ENCODE measurements at places on chromosomes 7 and 10.

- DNase-seq, result no peak
Observed at GRCh38 chr7:98265841-98266271, 13.8 kb upstream of the TECPR1 start.

- DNase-seq, result no peak
Observed at GRCh38 chr10:98255146-98255877, 12.7 kb downstream of the LOXL4 start.

- no peak for DNase-seq
Observed at GRCh38 chr10:10658172-10658785, 359.4 kb upstream of the CELF2 start.

GRCh38 chr7:17608114-17608833, 309.8 kb downstream of the AHR start:
- no peak for DNase-seq

- no peak for DNase-seq
Observed at GRCh38 chr10:25522946-25523608, 348.3 kb downstream of the GPR158 start.
